Placental pericyte (primary cell): ENCODE measurements at places on chromosomes 7 and 10. TPM values are rescaled to one million over a fixed set of nuclear protein-coding genes. Genes with fewer than 3 reads are reported as not detected.

The COBL gene
- not detected in 2 replicates for total RNA-seq

The PDE1C gene
- 0.22 and 2.0 TPM in 2 replicates for total RNA-seq

The BTBD16 gene
- not detected in 2 replicates for total RNA-seq

The UPK3BL2 gene
- 1.3 and 2.1 TPM in 2 replicates for total RNA-seq

The A1CF gene
- not detected in 2 replicates for total RNA-seq

The ABHD11 gene
- total RNA-seq = 11.4 and 19.5 TPM in 2 replicates

The KNDC1 gene
- under 0.01 and 0.66 TPM in 2 replicates for total RNA-seq

The CFAP69 gene
- total RNA-seq = 3.6 and 5.3 TPM in 2 replicates

The OLAH gene
- not detected in 2 replicates for total RNA-seq

The OGA gene
- 75.5 and 78.0 TPM in 2 replicates for total RNA-seq

The FGL2 gene
- 0.14 and 0.44 TPM in 2 replicates for total RNA-seq

The PLAC9 gene
- total RNA-seq = 0.29 and 0.44 TPM in 2 replicates
